ENCODE measurements at places on chromosomes 6 and 20. TPM values are rescaled to one million over a fixed set of nuclear protein-coding genes. Genes with fewer than 3 reads are reported as not detected.
A peak's percentile ranks its signal among the peaks of the same experiment; 100 is the strongest.

The ZNF334 gene
- 2.9 TPM for polyA plus RNA-seq

- no peak for DNase-seq
Observed at GRCh38 chr20:57408131-57408530, 16.9 kb downstream of the RBM38 start.

GRCh38 chr6:43120944-43121913 lies 45.1 kb downstream of the PTK7 start:
- DNase-seq, result peak; percentile 53

The PANK2 gene
- 18.8 TPM for polyA plus RNA-seq

DNA sequence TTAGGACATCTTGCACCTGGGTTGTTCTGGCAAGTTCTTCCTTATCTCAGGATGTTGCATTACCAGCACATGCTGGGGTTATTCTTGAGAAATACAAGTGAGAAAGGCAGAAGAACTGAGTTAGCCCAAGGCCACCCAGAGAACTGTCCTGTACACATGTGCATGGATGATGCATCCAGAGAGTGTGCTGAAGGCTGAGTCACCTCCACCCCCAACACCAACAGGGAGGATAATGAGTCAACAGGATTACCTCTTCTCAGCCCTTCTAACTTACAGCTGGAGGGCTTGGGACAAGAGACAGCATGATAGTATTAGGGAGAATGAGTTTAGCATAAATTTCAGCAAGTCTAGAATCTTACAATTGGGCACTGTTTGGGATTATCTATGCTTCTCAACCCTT lies 8.5 kb downstream of the SCGN start:
- DNase-seq, result no peak

DNA sequence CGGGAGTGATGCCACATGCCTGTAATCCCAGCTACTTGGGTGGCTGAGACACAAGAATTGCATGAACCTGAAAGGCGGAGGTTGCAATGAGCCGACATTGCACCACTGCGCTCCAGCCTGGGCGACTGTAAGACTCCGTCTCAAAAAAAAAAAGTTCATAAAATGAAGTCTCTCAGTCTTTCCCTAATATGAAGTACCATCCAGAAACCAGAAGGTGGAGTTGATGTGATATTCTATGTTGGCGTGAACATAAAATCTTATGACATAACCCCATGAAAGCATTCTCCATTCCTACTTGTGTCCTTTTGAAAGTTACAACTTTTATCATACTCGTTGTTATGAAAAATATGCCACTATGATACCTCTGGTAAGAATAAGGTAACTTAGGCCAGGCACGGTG lies 5.7 kb downstream of the SOD2 start:
- no peak for DNase-seq

The WASF1 gene
- 1.2 TPM for polyA plus RNA-seq

DNA sequence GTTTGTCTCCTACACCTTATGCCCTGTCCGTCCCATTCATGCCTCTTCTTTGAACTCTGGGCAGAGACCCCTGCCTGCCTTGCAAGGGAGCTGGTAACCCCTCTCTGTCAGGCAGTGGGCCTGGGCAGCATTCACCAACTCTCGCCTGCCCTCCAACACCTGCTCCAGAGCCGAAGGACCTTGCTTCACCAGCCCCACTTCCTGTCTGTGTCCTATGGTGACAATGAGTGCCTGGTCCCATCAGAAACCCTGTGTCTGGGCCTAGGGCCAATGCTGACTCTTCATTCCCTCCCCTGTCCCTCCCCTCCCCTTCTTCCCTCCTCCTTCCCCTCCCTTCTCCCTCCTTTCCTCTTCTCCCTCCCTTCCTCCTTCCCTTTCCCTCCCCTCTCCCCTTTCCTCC lies 22.8 kb upstream of the PCMTD2 start:
- peak; percentile 46 for DNase-seq

DNA sequence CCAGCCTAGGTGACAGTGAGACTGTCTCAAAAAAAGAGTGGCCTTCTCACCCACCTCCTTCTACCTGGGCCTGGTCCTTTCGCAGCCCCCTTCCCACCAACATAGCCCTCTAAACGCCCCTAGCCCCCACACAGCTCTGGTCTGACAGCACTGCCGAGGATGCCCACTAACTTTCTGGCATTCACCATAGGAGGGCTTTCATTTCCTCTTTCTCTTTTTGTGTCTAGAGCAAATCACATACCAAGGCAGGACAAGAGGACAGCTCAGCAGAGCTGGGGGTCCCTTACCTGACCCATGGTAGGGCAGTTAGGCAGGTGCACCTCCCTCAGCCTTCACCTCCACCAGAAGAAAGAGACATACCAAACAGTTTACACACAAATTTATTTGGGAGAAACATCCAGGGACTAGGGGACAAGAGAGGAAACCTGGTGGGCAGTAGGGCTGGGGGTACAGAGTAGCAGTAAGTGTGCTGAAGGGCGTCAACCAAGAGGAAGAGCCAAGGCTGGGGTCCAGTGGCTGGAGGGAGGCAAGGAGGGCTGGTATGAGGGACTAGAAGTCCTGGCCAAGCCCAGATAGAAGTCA lies 4.5 kb downstream of the LY6G5C start:
- no peak for DNase-seq

The REM1 gene
- 7.2 TPM for polyA plus RNA-seq
